ENCODE measurements at places on chromosomes 5 and 9.

DNA sequence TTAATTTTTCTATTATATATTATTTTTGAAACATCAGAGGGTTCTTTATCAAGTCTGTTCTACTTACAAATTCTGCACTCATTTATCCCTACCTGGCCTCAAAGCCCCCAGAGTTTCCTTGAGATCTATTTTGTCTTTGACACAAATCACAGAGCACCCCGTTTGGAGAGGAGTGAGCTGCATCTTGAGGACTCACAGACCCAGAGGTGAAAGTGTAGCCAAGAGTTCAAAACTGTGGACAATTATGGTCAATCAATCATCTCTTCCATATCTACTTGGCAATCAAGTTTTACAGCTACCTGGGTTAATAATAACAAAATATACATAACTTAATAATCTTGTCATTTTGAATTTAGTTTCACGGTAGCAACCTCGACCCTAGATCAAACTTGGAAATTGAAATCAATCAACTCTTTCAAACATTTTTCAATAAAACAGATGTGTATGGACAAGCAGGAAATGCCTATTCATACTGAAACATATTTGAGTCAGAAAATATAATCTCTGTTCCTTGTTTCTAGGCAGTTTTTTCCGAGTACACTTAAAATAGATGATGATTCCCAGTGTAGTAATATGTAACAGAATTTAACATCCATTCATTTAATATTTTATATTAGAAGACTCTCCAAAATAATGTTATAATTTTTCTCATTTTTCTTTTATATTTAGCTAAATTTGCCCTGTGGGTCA lies 13.7 kb upstream of the SYK start:
- DNase-seq, result no peak

GRCh38 chr5:167783145-167783817 lies 508.2 kb upstream of the WWC1 start:
- no peak for DNase-seq

DNA sequence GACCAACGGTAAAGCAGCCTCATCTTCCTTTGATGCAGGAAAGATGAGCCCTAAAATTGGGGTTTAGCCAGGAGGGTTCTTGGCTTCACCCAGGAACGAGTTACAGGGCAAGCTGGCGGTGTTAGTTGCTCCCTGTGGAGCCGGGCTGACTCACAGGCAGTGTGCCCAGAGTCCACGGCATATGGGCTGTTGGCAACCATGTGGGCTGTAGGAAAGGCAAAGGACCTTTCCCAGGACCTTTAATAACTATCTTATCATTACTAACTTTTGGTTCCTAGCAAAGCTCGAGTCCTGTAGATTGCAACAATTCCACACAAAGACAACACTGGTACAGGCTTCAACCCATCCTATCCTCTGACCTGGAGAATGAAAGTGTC lies 29.8 kb upstream of the CLPTM1L start:
- DNase-seq, result peak; percentile 68

GRCh38 chr9:91771027-91771426 lies 179.0 kb downstream of the ROR2 start:
- DNase-seq, result peak; percentile 96

DNA sequence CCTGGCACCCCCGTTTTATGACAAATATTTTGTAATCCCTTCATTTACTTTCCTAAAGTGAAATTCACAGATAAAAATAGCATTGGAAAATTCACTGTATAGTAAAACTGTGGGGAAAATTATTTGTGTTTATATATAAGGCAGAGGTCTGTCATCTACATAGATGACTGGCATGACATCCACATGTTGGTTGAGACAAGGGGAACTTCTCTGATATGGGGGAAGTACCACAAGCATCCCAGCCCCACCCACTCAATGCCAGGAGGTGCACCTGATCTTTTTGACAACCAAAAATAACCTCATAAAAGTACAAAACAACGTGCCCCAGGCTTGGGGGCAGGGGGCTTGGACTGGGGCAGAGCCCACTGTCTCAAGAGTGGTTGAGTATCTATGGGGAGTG lies 6.3 kb upstream of the TDRD7 start:
- DNase-seq, result no peak

DNA sequence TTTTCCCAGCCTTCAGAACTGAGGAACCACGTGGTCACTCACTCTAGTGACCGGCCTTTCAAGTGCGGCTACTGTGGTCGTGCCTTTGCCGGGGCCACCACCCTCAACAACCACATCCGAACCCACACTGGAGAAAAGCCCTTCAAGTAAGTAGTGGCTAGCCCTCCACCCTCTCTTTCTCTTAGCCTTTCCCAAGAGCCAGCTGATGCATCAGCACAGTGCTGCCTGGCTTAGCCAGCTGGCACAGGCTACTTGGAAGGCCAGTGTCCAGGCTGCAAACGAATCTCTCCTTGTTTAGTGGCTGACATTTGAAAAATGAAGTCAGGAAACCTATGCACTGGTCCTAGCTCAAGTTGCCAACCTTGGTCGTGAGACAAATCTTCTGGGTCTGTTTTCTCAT lies 91.1 kb downstream of the PRDM6 start:
- DNase-seq, result no peak

- no peak for DNase-seq
These were observed 82.4 kb upstream of the MIER3 start for GRCh38 chr5:57034201-57034916.

- no peak for DNase-seq
These were observed 149.7 kb upstream of the SV2C start for GRCh38 chr5:75933489-75933888.

GRCh38 chr9:136784249-136784996 lies 6.7 kb upstream of the TMEM141 start:
- peak; percentile 44 for DNase-seq

- peak; percentile 54 for DNase-seq
These were observed 29.0 kb downstream of the SARDH start for GRCh38 chr9:133709015-133709611.

DNA sequence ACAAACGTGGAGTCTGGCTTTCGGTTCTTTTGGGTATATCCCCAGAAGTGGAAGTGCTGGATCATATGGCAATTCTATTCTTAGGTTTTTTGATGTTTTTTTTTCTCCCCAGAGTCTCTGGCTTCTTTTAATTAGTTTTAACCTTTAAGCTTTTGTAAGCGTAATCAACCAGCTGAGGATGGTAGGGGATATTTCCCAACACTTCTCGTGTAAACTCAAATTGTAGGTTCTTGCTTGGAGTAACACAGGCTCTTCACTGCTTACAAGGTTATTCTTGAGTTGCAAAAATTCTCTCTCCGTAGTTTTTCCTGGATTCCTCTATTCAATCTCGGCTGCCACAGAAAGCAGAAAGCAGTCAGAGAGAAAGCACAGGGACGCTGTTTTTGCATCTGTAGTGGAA lies 11.9 kb downstream of the LAMC3 start:
- no peak for DNase-seq

GRCh38 chr5:68273717-68274409 lies 58.3 kb downstream of the PIK3R1 start:
- DNase-seq, result no peak

DNA sequence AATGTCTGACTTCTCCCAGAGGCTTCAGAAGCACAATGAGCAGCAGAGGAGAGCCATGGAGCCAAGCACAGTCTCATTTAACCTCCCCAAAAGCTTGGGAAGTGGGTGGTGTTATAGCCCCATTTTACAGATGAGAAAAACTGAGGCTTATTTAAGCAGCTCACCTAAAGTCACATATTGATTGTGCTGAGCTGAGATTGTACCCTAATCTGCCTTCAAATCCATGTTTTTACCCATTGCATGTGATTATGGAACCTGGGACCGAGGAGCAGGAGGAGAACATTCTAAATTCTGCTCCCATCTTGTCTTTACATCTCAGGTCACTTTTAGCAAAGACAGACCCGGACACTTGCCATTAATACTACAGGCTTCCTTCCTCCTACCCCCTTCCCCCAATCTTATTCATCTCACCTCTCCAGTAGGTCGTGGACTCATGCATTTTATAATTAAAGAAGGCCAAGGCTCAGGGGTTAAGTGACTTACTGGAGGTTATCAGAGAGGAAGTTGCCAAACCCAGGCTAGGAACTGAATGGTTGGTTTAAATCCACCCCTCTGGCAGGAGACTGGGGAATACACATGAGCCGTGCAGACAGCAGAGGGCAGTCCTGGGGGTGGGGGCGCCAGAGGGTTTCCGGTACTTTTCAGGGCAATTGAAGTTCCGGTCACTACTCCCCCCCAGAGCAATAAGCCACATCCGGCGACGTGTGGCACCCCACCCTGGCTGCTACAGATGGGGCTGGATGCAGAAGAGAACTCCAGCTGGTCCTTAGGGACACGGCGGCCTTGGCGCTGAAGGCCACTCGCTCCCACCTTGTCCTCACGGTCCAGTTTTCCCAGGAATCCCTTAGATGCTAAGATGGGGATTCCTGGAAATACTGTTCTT lies 51.0 kb upstream of the IL17B start:
- DNase-seq, result peak; percentile 79

- no peak for DNase-seq
These were observed 1.6 kb downstream of the PDGFRB start for GRCh38 chr5:150153957-150154617.

GRCh38 chr9:126561582-126561981 lies 52.1 kb upstream of the LMX1B start:
- DNase-seq, result peak; percentile 10

DNA sequence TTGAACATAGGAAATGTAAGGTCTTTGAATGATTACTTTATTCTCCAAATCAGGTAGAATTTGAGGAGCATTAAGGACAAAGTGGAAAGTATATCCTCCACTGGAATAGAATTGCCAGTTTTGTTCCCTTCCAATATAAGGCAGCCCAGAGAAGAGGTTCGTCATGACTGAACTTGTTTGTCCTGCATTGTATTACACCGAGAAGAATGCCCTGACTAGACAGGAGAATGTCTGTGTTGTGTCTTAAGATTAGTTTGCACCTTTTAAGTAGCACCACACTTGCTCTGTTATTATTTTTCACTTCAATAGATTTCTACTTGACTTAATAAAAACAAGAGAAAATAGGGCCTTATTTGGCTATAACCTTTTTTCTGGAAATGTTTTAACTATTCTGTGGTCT lies 586.2 kb upstream of the PTGER4 start:
- DNase-seq, result no peak

- no peak for DNase-seq
These were observed 82.7 kb downstream of the ZSWIM6 start for GRCh38 chr5:61414806-61415205.

- no peak for DNase-seq
These were observed 116.7 kb upstream of the RETREG1 start for GRCh38 chr5:16733331-16734006.

- DNase-seq, result no peak
These were observed 5.0 kb downstream of the STC2 start for GRCh38 chr5:173323106-173323798.

GRCh38 chr9:130026583-130027340 lies 16.2 kb downstream of the FNBP1 start:
- no peak for DNase-seq

- DNase-seq, result no peak
These were observed 367.3 kb upstream of the C9orf72 start for GRCh38 chr9:27940535-27940934.

GRCh38 chr9:127308652-127309434 lies 44.3 kb downstream of the GARNL3 start:
- DNase-seq, result no peak

- DNase-seq, result no peak
These were observed 22.8 kb upstream of the IFNE start for GRCh38 chr9:21504894-21505293.

DNA sequence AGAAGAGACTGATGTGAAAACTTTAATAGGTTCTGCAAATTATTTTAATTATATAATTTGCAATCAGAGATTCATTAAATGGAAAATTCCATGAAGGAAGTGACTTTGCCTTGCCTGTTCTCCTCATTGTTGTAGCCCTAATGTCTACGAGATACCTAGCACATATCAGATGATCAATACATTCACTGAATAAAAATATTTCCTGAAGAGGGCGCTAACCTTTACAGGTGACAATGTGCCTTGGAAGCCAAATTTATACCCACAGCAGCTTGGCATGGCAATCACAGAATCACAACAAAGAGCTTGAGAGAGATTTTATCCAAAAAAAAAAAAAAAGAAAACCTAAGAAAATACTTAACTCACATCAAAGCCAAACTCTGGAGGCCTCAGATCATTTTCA lies 17.4 kb downstream of the HAUS6 start:
- no peak for DNase-seq

- DNase-seq, result no peak
These were observed 6.6 kb downstream of the FBXW11 start for GRCh38 chr5:171999877-172000276.

DNA sequence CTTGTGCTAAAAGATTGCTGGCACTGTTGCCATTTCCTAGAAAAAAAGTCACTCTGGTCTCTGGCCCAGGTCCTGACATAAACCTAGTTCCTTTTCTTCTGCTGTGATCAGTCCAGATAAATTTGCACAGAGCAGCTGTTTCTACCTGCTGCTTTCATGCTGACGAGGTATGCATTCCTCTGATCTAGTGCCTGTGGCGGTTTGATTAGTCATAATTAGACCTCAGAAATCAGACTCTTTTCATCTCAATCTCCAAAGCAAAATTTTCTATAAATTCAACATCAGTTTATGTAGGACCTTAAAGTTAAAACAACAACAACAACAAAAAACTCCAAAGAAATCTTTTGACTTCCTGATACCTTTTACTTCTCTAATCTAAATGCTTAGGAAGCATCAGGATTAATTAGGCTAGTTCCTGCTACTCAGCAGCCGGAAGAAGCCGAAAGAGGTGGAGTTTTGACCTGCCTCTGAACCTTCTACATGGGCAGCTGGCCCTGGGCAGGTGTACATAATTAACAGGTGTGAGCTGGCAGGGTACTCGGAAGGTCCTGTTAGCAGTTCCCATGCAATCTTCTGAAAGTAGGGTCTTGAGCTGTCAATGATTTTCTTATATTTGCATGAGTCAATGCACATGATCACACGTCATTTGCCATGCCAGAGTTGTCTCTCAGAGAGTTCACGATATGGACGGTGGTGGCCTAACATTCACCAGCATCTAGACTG lies 83.3 kb upstream of the CCDC112 start:
- no peak for DNase-seq

DNA sequence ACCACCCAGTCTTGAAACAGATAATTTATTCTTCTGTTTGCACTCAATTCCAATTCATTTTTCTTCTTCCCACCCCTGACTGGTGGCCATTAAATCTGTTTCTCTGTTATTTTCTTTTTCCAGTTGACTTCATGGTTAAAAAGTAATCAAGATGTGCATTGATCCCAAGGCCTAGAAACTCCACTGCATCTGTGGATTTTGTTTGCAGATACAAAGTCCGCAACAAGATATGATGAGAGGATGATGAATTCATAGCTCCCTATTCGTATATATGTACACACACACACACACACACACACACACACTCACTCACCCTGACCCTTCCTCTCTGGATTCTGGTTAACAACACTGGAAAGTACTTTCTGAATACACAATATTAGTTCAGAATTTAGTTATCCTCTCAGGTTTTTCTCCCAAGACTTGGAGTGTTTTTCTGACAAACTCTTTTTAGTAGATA lies 52.4 kb downstream of the CD180 start:
- no peak for DNase-seq
